ENCODE measurements at places on chromosomes 11 and 22.
A peak's percentile ranks its signal among the peaks of the same experiment; 100 is the strongest.

DNA sequence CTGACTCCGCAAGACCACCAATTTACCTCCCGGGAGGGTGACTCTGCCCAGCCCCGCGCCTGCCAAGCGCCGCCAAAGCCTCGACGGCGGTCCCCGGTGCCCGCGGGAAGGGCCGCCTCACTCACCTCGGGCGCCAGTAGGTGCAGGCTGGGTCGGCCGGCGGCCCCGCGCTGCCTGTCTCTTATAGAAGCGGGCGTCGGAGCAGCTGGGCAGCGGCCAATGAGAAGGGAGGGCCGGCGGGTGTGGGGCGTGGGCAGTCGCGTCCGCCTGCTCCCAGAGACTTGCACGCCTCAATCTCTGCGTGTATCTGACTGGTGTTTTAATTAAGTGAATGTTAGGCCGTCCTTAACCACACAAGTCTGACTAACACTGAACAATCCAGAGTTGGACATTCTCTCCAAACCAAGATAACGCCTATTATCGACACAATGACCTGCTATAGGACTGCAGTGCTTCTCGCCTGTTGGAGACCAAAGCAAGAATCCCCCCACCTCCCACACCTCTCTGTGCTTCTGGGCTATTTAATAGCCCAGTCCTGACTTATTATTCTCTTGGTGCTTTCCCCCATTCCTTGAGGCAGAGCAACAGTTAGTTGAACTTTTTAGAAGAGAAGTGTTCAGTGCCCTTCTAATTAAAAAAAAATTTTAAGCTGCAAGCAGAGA lies at the start of gene TPH1:
Gene TPH1, minus strand, starts transcription at position 154 of the 662 bp plus-strand sequence. CDS start 5,507 bp downstream, outside the sequence.
- no peak for DNase-seq

DNA sequence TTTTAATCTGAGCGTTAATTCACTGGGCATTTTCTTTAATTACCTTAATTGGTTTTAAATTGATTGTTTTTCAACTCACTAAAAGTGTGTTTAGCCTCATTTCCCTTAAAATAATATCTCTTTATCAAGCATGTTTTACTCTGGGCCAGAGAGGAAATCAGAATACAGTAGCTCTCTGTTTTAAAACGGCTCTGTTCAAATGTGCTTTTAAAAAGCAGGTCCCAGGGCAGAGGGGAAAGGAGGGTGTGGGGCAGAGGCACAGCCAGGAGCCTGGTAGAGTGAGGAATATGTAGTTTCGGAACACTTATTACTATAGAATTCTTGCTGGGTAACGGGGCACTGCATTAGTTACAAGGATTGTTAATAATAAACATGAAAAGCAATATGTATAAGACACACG lies 47.6 kb downstream of the FBXO7 start:
- DNase-seq = no peak

GRCh38 chr11:40246983-40247382 lies 1212.5 kb downstream of the LRRC4C start:
- no peak for DNase-seq

DNA sequence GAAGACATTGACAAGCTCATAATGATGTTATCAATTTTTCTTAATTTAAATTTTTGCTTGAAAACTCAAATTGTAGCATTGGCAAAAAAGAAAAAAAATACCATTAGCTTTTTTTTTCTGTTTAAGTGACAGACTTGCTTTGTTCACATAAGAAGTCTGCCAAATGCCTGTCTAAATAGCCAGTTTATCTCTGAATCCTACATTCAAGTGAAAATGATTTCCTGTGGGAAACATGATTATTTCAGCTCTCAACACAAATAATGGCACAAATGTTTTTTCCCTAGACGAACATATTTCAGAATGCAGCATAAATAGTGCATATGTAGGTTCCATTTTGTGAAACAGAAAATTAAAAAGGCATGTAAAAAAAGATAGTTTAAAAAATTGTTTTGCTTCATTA lies 23.5 kb downstream of the TYR start:
- DNase-seq = no peak

GRCh38 chr11:86117001-86117711 lies 48.3 kb upstream of the PICALM start:
- no peak for DNase-seq

DNA sequence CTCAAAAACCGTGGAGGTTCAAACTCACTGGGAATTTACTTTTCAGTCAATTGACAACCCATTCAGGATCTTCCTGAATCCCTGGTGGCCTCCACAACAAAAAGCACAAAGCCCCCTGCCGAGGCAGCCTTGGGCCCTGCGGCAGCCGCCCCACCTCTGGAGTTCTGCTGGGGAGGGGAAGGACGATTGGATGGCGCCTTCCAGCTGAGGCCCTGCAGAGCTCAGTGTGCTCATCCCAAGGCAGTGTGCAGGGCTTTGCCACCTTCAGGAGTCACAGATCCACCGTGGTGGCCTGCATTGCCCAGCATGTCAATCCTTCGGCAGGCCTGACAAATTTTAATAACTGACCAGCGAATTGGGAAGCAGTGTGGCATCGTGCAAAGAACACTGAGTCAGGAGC lies 7.4 kb downstream of the ZFTA start:
- no peak for DNase-seq

DNA sequence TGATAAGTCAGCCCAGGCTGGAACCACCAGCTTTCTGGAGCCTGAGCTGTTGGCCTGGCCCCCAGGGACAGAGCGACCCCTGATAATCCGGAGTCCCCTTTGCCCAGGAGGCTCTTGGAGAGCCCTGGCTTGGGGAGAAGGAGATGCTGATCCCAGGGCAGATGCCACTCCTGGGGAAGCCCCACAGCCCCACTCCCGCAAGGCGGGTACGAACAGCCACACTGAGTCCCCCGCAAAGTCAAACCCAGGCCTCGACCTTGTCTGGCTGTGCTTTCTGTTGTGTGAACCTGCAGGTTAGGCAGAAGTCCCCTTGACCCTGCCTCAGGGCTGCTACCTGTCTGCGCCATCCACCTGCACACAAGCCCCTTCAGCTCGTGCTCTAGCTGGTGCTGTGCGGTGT lies 108.0 kb downstream of the KCNQ1OT1 start:
- no peak for DNase-seq

- DNase-seq = no peak
These were observed 63.4 kb downstream of the MYH9 start for GRCh38 chr22:36324414-36324813.

- DNase-seq = no peak
These were observed 20.9 kb upstream of the ARHGAP8 start for GRCh38 chr22:44731357-44731970.

DNA sequence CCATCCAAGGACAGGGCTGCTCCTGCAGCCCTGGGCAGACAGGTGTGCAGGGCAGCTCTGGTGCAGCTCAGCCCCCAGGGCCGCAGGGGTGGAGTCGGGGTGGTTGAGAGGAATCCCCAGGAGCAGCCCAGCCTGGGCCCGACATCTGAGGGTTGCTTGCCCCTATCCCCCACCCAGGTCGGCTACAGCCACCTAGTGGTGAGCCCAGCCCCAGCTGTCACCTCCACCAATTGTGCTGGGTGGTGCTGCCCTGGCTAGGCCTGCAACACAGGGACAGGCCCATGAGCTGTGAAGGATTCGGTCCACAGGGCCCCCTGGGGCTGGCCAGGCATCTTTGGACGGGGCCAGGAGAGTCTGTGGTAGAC lies 29.6 kb downstream of the RTN4R start:
- DNase-seq = peak; percentile 28
